ENCODE measurements at places on chromosomes 12 and 14.
A peak's percentile ranks its signal among the peaks of the same experiment; 100 is the strongest.

DNA sequence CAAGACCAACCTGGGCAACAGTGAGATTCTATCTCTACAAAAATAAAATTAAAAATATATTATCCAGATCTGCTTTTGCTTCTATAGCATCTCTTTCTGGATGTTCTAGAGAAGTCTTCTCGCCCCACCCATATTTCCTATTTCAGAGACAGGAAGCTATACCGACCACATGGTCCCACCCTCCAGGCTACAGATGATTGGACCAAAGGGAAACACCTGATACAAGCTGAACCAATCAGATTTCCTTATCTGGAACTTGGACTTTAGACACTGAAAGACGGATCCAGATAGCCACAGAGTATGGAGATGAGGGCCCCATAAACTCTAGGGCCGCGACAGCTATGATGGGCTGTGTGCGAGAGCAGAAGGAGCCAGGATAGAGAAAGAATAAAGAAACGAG lies 48.7 kb downstream of the CCDC60 start:
- DNase-seq: no peak

DNA sequence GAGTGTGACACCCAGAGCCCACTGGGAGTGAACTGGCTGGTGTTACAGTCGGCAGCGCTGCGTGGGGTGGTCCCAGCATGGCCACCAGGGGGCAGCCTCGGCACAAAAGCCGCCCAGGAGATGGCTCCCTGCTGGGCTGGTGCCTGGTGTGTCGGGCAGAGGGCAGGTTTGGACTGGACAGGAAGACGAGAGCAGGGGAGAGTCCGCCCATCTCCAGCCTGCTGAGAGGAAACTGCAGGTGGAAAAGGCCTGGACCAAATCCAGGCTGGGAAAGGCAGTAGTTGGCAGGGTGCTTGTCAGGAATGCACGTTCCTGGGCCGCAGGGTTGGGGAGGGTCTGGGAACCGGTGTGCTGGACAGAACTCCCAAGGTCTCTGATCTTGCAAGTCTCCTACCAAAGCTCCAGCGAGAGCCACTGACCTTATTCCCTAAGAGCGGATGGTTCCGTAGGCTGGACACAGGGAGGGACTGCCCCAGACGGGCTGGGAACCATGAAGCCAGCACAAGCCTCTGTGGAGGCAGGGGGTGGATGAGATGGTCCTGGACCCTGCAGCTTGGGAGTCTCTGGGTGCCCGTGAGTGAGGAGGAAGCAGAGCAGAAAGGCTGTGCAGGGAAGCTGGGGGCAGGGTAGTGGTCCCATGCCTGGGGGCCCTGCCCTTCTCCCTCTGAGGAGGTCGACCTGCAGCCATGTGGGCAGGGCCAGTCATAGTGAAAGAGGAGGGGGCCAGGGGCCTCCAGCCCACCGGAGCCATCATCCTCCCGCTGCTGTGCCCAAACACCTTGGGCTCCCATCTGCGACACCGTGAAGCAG lies 1.8 kb downstream of the AHNAK2 start:
- peak; percentile 64 for DNase-seq

DNA sequence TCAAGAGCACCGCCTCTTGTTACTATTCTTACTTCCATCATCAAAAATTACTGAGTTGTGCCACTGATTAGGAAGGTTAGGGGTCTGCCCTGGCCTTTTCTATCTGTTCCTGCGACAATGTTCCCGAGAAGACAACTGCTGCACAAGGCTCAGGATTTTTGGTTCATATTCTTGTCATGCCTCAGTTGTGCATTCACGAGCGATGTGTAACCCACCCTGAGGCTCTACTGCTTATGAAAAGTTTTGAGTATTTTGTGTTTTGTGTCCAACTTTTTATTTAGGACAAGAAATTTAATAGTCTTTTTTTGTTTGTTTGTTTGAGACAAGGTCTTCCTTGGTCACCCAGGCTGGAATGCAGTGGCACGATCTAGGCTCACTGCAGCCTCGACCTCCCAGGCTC lies 23.1 kb upstream of the LGALS3 start:
- DNase-seq: no peak

GRCh38 chr12:9064815-9065606 lies 50.7 kb downstream of the A2M start:
- peak; percentile 43 for DNase-seq

Measured in NCI-H2081 (cell line).